ENCODE measurements at places on chromosomes 3 and 15. TPM values are rescaled to one million over a fixed set of nuclear protein-coding genes. Genes with fewer than 3 reads are reported as not detected.

Gene DUOX1
- total RNA-seq, result under 0.01 TPM

Gene CYP1A1
- total RNA-seq, result 0.23 TPM

Gene ARHGAP31
- total RNA-seq, result 6.5 TPM

Gene FOXL2NB
- total RNA-seq, result 0.46 TPM

Gene C3orf85
- total RNA-seq, result not detected

Gene MRAS
- 80.5 TPM for total RNA-seq

Gene SOX2
- total RNA-seq, result 188 TPM
